ENCODE measurements at places on chromosomes 12 and 14.
A peak's percentile ranks its signal among the peaks of the same experiment; 100 is the strongest.

DNA sequence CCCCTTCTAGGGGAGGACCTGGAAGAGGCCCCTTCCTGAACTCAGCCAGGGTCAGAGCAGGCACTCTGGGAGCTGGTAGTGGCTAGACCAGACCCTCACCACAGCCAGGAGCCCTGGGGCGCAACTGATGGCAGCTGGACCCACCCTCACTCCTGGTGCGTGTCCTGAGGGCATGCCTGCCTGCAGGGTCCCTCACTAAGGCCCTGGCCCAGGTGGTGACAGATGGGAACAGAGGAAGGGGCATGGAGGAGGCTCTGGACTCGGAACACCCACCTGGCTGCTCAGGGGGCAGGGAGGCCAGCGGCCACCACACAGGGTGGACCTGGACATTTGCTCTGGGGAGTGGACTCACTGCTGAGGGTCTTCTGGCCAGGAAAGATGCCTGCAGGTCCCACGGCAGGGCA, 342.2 kb upstream of the SFSWAP start:
- no peak for DNase-seq

GRCh38 chr14:85090681-85091080, 439.3 kb upstream of the FLRT2 start:
- no peak for DNase-seq

DNA sequence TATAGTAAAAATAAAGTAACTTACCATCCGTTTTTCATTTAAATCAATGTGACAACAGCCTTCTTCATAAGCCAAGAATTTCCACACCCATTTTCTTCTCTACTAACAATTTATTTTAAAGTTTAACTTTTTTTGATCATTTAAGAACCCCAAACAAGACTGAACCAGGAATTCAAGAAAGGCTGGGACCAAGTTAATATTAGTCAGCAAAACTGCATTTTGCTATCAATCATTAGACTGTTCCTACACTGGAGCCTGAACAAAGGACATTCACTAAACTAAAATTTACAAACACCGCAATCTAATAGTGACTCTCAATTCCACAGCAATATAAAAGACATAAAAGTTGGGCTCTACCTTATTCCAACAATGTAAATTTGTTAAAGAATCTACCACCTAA, 73.6 kb downstream of the OSBPL8 start:
- no peak for DNase-seq

- DNase-seq: no peak
Observed at GRCh38 chr12:19457561-19457960, 18.3 kb downstream of the AEBP2 start.

DNA sequence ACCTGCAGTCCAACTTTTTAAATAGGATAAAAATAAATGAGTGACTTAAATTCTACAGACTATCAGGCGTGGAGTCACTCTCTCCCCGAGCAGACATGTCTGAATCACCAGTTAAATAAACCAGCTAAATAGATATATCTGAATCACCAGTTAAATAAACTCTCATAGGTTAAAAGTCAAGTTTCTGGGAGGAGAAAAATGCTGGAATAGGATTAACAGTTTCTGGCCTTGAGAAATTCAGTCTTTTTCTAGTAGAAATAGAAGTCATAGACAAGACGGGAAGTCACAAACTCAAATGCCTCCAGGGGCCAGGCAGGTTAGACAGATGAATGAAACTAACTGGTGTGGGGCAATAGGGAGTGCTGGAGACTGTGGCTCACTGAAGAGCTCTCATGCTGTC, 258.6 kb upstream of the TMEM132C start:
- no peak for DNase-seq

GRCh38 chr14:64680013-64680713, 24.1 kb upstream of the PLEKHG3 start:
- no peak for DNase-seq

DNA sequence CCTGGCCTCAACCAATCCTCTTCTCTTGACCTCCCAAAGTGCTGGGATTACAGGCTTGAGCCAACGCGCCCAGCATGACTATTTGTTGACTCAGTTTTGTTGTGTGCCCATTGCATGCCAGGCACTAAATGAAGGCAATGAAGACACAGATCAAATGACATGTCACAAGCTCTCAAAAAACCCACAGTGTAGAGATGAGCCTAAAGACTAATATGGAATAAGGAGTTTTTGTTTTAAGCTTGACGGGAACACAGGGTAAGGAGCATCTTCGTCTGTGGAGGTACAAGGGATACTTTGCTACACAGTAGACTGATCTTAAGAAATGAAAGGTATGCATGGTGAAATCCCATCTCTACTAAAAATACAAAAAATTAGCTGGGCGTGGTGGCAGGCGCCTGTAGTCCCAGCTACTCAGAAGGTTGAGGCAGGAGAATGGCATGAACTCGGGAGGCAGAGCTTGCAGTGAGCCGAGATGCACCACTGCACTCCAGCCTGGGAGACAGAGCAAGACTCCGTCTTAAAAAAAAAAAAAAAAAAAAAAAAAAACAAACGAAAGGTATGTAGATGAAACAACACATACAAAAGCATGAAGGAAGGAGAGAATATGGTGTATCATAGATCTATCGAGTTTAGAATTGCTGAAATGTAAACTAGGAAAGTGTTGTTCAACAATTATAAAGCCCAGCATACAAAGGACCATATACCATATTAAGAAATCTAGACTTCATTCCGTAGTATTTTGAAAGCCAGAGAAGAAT, 122.1 kb upstream of the PTPRB start:
- DNase-seq: no peak

DNA sequence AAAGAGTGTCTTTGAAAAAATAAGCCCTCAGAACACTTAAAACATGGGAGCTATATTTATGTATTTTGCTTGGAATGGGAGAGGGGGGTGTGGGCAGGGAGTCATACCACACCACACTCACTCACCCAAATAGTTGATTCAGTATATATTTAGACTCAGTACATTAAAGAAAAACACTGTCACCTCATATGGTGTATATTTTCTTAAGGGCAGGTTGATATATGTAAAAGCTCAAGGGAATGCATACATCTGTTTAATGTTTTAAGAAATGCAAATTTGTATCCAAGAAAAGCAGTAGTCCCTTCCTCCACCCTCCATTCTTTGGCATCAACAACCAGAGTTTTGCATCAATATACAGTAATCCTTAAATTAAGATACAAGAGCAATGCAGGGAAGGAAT, 1.4 kb downstream of the NFYB start:
- DNase-seq: no peak

GRCh38 chr14:61837336-61838229, 75.4 kb downstream of the SNAPC1 start:
- peak; percentile 72 for DNase-seq

GRCh38 chr12:39419471-39419870, 23.4 kb downstream of the KIF21A start:
- DNase-seq: no peak
